ENCODE measurements at places on chromosomes 12 and 14.

GRCh38 chr12:22670762-22671161 lies 45.8 kb downstream of the ETNK1 start:
- no peak for DNase-seq

DNA sequence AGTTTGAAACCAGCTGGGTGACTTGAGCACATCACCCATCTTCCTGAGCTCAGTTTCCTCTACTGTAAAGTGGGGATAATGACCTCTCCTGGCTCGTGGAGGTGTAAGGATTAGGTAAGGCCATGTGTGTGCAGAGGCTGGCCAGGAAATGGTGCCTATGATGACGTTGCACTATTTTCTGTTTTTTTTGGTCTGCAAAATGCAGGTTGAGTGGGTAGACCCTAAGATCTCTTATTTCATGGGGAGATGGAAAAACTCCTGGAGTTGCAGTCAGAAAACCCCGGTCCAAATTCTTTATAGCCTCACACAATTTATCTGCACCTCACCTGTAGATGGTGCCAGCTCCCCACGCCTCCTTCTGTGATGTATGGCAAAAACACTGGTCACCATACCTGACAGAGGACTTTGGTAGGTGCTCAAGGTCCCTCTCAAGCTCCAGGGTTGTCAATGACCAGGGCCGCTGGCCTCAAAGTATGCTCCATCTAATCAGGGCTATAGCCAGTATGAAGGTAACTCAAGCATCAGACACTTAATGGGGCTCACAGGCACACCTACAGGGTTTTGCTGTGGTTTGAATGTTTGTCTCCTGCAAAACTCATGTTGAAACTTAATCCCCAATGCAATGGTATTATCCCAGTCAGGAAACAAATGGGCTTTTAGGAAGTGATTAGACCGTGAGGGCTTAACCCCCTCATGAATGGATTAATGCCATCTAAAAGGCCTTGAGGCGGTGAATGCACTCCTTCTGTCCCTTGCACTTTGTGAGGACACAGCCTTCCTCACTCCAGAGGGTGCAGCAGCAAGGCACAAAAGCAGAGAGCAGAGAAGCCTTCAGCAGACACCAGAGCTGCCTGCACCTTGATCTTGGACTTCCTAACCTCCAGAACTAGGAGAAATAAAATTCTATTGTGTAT lies 17.6 kb downstream of the C14orf132 start:
- DNase-seq = no peak

DNA sequence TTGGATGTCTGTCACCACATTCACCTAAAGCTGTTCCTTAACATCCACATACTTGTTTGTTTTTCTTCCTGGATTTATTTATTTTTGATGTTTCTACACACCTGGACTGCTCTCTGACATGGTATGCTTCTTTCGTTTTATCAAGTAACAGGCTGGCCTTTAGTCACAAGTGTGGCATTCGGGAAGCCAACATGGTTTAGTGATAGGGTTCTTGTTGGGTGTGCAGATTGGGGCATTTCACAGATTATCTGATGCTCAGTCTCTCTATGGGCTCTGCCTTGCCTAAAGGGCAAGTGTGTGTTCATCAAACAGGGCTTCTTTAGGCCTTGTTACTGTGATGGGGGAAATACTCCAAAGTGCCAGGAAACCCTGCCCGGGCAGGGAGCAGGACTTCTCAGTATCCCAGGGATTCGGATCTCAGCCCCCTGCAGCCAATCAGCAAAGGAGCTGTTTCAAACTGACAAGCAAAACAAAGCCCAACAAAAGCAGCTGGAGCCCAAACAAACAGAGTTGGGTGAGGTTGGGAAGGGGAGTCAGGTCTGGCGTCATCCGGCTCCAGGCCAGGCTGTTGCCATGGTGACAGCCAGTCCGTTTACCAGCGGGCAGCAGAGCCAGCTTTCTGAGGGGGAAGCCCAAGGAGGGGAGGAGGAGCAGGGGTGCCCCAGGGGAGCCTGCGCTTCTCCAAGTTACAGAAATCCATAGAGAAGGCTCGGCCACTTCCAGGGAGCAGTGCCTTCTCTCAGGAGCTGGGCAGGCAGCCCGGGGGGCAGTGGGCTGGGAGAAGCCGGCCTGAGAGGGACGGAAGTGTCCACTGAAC lies 31.9 kb downstream of the FOS start:
- DNase-seq = no peak

DNA sequence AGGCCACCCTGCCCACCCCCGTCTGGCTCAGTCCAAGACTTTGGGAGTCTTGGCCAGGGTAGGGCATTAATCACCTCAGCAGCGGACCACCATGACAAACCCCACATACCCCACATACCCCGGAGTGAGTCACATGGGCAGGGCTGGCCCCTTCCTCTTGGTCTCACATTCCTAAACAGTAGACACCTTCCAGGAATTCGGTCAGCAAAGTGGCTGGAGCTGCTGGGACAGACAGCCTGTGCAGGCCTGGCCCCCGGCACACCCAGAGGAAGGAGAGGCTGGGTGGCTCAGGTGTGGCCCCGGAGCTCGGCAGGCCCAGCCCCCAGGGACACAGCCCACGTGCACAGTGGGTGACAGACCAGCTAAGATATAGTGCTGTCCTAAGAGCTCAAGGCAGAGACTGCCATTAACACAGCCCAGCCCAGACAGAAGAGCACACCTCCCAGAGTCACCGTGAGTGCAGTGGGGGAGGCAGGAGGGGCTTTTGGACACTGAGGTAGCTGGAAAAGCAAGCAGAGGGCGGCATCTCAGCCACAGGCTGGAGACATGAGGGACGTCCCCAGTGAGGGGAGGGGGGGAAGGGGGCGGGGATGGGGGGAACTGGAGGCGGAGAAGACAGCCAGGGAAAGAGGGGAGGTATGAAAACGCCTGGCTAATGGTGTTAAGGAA lies 24.0 kb downstream of the CCDC85C start:
- no peak for DNase-seq

- no peak for DNase-seq
Observed at GRCh38 chr14:59583755-59584154, 7.1 kb upstream of the CCDC175 start.

DNA sequence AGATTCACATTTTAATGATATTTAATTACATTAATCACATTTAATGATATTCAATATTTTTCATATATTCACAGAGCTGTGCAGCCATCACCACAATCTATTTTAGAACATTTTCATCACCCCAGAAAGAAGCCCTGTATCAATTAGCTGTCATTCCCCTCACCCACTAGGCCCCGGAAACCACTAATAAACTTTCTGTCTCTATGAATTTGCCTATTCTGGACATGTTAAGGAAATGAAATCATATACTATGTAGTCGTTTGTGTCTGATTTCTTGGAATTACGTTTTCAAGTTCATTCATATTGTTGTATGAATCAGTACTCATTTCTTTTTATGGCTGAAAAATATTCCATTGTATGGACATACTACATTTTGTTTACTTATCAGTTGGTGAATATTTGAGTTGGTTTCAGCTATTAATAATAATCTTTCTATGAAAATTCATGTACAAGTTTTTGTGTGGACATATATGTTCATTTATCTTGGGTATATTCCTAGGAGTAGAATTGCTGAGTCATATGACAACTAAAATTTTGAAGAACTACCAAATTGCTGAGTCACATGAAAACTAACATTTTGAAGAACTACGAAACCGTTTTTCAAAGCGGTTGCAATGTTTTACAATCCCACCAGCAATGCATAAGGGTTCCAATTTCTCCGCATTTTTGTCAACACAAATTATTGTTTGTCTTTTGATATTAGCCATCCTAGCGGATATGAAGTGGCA lies 11.7 kb upstream of the OTOGL start:
- DNase-seq = no peak

- no peak for DNase-seq
Observed at GRCh38 chr12:5072311-5072710, 28.6 kb downstream of the KCNA5 start.

DNA sequence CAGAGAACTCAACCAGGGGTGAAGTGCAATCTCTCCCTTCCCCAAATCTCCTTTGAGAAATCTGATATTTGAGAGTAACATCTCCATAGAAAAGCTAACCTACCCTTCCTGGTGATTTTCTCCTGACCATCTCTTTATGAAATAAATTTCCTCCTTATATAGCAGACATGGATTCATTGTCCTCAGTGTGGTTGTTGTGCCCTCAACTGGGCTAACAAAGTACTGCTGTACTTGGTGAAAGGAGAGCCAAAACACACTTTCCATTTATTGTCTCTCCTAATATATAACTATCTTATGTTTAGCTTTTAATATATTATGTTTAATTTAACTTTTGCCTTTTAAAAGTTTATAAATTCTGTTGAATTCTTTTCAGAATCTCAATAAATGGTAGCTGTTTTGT lies 65.1 kb upstream of the SLCO1B1 start:
- no peak for DNase-seq

DNA sequence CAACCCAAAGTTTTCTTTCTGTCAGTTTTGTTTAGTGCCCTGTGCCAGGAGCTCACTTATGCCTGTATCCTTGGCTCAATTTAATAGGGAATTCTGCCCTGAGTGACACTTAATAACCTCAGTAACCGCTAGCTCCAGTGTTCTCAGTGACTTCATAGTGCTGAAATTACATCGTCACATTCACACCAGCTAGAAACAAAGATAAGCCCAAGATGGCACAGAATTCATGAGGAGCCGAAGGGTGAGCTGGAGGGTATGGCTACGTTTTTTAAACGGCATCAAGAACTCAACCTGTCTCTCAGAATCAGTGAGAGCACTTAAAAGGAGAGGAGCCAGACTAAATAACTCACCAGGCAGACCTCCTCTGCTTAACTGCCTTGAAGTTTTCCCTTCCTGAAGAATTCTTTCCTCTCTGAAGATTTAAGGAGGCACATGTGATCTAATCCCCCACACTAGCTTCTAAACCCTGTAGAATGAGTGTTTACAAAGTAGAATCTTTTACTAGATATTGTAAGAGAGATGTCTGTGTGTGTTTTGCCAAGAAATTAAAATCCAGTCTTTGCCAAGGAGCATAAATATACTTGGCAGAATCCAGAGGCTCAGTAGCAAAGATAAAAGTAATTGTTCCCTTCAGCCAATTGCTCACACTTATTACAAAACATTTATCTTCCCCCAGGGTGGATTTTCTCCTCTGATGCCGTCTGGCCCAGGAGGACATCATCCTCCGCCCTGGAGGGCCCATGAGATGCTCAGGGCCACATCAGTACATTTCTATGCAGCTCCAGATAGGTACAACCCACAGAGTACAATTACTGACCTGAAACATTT lies 37.3 kb downstream of the PTGER2 start:
- DNase-seq = no peak

DNA sequence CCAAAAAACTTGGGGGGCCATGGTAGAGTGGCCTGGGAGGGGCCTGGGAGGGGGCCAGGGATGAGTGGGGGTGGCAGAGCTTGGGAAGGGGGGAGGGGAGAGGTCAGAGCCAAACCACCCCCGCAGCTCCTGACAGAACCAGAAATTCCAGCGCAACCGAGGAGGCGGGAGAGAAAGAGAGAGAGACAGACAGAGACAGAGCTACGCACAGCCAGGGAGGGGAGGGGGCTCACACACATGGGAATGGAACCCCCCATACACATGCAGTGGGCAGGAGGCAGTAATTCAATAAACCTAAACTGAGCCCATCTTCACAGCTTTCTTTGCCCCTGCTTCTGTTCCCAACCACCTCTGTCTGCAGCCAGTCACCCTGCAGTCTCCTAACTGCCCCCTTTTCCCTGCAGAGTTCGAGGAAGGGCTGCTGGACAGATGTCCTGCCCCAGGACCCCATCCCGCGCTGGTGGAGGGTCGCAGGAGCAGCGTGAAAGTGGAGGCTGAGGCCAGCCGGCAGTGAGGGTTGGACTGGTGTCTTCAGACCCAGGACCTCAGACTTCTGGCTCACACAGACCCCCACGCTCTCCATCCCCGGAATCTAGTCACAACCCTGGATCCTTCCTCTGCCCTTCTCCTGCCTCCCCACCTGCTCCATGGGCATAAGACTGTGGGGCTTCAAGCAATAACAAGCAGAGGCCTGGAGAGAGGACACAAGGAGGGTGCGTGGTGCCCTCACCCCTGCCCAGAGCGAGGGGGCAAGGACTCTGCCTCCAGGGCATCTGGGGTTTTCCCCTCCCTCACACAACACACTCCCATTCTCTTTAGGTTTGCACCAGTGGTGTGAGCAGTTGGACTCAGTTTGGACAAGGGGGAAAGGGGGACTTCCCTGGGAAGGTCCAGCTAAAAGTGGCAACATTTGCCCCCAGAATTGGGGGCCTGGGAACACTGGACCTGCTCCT lies 5.6 kb downstream of the NAB2 start:
- no peak for DNase-seq

DNA sequence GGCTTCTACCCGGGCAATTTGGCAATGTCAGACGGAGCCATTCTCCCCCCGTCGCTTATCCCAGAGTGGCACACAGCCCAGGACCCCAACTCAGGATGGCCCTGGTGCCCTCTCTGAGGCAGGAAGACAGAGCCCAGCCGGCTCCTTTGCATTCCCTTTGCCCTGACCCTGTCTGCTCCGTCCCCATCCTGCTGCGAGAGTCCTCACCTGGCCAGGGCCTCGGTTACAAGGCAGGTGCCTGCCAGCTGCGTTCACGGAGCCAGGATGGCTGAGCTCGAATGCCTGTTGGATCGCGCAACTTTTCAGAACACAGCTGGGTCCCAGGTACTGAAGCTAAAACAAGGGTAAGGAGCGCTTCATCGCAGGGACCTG lies 18.6 kb downstream of the LRTM2 start:
- DNase-seq = no peak

- DNase-seq = no peak
Observed at GRCh38 chr14:50353126-50353525, 41.0 kb downstream of the DMAC2L start.

GRCh38 chr12:23303220-23303619 lies 646.2 kb downstream of the SOX5 start:
- no peak for DNase-seq

DNA sequence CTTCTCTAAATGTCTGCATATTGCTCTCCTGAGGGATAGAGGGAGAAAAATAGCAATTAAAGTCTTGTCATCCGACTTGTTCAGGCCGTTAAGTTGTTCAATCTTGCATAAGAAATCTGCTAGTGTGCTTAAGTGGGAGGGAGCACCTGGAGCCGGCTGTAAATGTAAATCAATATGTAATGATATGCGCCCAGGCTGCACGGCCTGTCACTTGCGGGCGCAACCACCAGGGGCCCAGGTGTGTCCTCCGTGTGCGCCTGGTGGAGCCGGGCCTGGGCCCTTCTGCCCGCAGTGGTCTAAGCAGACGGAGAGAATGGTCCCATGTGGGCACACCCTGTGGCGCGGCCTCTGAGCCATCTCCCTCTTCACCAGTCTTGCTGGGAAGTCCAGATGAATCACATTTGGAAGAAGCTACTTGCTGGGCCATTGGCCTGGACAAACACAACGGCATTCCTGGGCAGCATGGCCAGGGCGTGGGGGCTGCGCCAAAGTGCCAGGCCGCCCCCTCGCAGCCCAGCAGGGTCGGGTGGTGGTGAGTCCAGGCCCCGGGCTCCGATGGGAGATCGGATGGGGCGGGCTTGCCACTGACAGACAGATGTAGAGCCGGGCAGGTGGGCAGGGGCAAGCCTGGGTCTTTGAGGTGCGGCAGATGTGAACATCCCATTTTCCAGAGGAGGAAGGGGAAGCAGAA lies 193.3 kb upstream of the C14orf180 start:
- no peak for DNase-seq
